Muscle of leg (tissue), 16 donors: ENCODE measurements at places on chromosomes 7 and 10. TPM values are rescaled to one million over a fixed set of nuclear protein-coding genes. Genes with fewer than 3 reads are reported as not detected.

NUP205 gene
- polyA plus RNA-seq, result 36.9 TPM

IDE gene
- polyA plus RNA-seq, result 10.7 TPM

GRCh38 chr10:7541137-7542087 is 125.4 kb downstream of the ITIH5 start:
- peak; percentile 93 for DNase-seq
- no peaks in the 10 kb centered on the region for H3K27me3 ChIP-seq
- peaks cover 54% of the 10 kb centered on the region for H3K4me1 ChIP-seq

DNA sequence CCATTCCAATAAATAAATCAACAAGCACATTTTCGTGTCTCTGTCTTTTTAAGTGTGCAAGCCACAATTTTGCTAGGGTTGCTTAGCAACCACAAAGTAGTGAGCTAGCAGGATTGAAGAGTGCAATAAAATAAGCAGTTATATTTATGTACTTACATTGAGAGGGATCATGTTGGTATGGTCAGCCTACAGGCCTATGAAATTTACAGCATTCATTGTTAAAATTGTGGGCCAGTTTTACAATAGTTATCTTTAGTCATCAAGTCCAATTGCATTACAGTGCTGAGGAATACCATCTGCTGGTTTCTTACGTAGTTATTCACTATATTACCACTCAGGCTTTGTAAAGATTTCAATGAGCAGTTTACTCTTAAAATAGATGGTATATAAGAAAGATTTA is 192.5 kb upstream of the POT1 start:
- no peaks in the 10 kb centered on the region for H3K27me3 ChIP-seq
- peaks cover 2% of the 10 kb centered on the region for H3K4me1 ChIP-seq
- no peaks in the 10 kb centered on the region for H3K36me3 ChIP-seq
- H3K27ac ChIP-seq, result no peak overlapping the region
- no peak for DNase-seq

DNA sequence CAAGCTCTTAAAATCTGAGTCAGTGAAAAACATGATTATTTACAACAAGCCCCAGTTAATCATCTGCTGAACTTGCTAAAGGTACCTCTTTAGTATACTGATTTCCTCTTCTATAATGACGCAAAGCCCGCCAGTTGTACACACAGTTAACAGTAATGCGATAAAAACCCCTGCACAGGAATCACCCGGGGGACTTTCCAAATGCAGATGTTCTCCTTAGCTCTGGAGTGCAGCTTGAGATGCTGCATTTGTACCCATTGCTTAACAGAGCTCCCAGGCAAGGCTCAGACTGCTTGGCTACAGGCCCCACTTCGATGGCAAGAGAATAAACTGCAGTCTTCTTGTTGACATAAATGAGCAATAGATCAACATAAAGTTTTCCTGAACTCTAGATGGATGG is 279.6 kb upstream of the HGF start:
- H3K4me1 ChIP-seq, result no peaks in the 10 kb centered on the region
- no peaks in the 10 kb centered on the region for H3K27me3 ChIP-seq
- no peak overlapping the region for H3K4me3 ChIP-seq
- H3K36me3 ChIP-seq, result no peaks in the 10 kb centered on the region
- DNase-seq, result peak; percentile 47
- H3K27ac ChIP-seq, result no peak overlapping the region

IFIT1 gene
- polyA plus RNA-seq, result 58.7 TPM

TSPAN14 gene
- 44.7 TPM for polyA plus RNA-seq

RPS24 gene
- 3,649 TPM for polyA plus RNA-seq

GRCh38 chr7:116438267-116438666 is 61.3 kb upstream of the CAV2 start:
- no peak overlapping the region for H3K27ac ChIP-seq
- H3K4me3 ChIP-seq, result no peak overlapping the region
- H3K27me3 ChIP-seq, result no peaks in the 10 kb centered on the region
- H3K4me1 ChIP-seq, result no peaks in the 10 kb centered on the region

MBL2 gene
- polyA plus RNA-seq, result 0.05 TPM
